ENCODE measurements at places on chromosomes 3 and 15.

DNA sequence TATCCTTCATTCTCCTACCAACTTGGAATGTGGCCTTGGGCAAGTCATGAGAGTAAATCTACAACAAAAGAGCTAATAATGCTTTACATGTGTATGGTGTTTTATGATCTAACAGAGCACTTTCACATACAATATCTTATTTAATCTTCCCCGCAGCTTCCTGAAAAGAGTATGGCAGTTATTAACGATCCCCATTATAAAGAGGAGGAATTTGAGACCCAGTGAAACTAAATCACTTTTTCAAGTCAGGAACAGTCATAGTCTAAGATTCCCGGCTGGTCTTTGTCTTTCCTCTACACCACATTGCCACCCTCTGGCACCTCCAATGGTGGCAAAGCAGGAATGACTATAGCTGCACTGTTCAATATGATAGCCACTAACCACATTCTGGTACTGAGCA, 69.7 kb upstream of the CMSS1 start:
- DNase-seq, result peak; percentile 33

GRCh38 chr3:129398803-129399144, 29.7 kb downstream of the EFCAB12 start:
- DNase-seq, result no peak

DNA sequence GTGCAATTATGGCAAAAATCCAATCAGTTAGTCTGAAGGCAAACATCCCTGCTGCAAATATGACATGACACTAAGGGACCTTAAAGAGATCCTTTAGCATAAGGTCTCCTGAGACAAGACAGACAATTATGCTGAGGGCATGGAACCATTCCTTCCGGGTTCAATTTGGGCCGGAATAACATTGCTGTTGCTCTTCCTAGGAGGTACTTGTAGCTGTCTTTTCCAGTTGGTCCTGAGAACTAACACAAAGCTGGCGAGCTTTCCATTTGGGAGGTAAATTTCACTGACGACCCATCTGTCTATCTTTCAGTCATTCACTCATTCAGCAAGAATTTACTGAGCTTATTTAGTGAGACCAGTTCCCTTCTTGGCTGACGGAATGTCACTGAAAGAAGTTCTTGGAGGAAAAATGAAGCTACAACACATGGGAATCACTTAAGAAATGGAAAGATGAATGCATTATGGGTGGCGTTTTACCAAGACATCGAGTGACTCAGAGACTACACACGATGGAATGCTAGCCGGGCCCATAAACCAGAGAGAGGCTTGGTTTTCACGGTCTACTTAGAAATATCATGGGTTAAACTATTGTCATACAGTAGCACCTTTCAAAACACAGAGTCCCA, 215.5 kb downstream of the PDZRN3 start:
- DNase-seq, result no peak

GRCh38 chr3:101996832-101997231, 147.5 kb downstream of the NFKBIZ start:
- DNase-seq, result no peak

DNA sequence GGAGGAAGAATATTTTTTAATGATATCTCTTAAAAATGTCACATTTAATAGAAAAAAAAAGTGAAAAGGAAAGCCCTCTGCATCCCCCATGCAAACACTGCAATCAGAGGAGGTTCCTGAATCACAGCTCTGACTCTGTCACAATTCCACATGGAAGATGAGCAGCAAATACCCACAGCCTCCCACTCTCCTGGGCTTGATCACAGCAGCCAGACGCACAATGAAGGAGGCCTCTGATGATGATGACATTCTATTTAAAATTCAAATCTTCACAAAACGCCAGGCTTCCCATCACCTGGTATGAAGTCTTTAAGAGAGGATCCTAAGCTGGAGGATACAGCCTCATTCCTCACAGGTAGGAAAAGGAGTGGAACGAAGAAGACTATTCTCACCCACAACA, 9.1 kb upstream of the DIS3L start:
- DNase-seq, result no peak

DNA sequence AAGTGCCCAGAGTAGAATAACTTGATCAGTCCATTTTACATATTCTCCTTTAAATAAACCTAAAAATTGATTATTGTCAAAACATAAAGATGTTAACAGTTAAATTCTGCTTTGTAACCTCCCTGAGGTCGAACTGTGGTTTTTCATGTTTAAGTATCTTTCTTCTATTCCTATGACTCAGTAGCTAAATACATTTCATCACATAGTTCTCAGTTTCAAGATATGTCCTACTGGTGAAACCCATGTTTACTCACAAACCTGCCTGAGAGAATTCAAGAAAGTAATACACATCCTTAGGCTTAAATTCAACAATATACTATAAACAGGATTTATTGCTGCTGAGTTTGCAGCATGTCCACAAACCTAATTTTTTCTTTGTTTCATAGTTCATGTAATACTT, 692.9 kb downstream of the ZPLD1 start:
- DNase-seq, result no peak

All from HTR-8/SVneo (cell line).